ENCODE measurements at places on chromosomes 2 and 18.

DNA sequence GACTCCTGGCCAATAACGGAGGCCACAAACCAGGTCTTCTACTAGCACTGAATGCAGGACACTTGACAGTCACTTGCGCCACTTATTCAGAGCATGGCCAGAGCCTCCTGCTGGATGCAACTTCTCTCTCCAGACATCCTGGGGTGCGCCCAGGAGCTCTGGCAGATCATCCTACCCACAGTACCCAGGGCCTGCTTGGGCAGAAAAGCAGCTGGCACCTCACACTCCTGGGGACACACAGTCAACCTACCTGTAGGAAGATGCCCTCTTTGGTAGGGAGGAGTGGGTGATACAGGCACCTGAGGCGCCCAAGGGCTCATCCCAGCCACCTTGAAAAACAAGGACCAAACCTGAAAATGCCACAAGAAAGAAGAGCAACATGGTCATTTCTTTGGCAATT lies 13.3 kb downstream of the GALNT14 start:
- DNase-seq = no peak

DNA sequence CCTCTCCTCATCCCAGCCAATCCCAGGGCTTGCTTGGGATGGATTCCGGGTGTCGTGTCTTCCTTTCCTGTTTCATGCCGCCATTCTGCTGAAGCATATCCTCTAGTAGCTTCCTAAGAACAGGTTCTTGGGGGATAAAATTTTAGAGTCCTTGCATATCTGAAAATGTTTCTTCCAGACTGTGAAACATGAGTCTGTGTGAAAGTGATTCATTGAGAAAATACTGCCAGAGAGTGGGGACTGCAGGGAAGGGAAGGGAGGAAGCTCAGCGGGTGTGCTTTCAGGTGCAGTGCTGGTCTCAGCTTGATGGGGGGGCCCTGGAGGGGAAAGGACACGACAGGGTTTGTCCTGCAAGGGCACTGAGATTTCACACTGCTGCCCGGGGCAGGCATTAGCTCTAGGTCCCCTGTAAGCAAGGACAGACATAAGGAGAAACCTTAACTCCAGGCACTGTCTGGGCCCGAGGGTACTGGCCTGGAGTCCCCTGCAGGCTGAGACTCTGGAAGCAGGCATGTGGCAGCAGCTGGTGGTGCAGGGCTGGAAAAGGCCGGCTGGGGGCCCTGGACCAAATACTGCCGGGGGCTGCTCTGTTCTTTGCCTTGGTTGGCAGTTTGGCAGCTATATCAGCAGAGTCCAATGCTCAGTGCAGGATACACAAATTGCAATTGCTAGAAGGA lies 97.6 kb upstream of the HS6ST1 start:
- no peak for DNase-seq

DNA sequence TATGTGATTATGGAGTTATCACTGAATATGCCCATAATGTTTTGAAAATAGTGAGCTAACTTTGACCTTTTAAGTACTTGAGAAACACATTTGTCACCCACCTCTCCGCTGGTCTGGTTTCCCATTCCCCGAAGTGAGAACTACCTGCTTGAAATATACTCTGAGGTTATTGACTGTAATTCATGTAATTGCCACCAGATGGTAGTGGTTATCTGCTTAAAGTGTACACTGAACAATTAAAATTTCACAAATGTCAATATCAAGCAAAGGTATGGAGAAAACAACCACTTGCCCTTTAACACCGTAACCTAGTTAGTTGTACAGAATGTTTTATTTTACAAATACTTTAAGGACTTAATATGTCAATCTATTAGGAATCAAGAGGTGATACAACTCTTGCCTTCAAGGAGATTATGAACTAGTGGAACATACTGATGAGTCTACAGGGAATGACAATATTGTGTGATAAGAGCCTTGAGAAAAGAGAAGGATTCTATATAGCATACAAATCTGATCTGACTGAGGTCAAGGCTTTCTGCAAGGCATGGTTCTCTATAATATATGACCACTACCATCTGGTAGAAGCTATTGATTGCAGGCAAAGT lies 316.8 kb upstream of the KCNH7 start:
- DNase-seq = peak; percentile 72

- DNase-seq = no peak
Observed at GRCh38 chr2:129709956-129710598, 269.4 kb upstream of the RAB6C start.

DNA sequence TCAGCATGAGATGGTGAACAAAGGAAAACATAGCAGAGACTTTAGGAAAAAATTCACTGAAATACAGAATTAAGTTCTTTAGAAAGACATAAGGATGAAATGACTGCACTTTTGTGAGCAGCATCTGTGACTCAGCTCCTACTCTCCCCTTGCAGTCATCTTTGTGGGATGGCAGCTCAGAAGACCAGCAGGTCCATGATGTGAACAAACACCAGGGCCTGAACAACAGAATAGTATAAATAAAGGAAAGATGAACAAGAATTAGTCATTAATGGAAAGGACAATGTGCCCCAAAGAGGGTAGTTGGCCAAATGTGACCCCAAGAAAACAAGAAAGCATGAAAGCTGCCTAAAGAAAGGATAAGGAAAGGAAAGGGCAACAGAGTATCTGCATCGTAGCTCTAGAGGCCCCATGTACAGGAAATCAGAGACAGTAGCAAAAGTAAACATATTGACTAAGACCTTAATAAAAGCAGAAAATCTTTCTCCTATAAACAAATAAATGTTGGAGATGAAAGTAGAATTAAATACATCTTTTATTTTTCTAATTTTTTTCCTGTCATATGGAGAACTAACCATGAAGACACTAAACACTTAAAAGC lies 318.0 kb downstream of the ZEB2 start:
- DNase-seq = no peak

DNA sequence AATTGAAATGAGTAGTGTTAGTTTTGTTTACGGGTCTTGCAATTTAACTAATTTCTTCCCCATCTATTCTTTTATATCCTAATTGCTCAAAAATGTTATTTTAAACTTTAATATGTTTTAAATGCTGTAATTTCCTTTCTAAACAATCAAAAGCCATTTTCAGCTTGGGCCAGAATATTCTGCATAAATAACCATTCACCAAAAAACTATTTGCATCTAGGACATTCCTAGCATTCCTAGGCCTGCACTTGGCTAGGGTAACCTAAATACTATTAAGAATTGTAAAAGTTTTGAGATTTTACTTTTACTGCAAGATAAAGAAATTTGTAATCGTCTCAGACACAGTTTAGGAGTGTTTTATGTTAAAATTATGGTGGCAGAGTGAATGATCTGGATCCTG lies 7.8 kb upstream of the ETAA1 start:
- peak; percentile 76 for DNase-seq

DNA sequence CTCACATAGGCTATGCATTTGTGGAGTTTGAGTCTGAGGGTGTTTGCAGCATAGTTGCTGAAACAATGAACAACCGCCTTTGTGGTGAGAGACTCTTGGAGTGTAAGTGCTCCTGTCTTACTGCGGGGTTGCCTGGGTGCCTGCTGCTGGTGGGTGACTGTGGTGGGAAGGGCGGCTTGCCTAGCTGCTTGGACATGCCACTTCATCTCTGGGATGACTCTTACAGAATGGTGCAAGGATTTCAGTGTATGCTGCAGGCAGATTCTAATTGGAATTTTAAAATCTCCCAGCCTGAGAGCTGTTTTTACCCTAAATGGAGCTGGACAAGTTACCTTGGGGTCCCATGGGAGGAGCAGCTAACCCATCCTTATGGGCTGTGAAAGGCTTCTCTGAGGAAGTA lies 50.1 kb downstream of the CYP27C1 start:
- DNase-seq = no peak

GRCh38 chr2:180553094-180553715 lies 427.2 kb upstream of the UBE2E3 start:
- DNase-seq = no peak

DNA sequence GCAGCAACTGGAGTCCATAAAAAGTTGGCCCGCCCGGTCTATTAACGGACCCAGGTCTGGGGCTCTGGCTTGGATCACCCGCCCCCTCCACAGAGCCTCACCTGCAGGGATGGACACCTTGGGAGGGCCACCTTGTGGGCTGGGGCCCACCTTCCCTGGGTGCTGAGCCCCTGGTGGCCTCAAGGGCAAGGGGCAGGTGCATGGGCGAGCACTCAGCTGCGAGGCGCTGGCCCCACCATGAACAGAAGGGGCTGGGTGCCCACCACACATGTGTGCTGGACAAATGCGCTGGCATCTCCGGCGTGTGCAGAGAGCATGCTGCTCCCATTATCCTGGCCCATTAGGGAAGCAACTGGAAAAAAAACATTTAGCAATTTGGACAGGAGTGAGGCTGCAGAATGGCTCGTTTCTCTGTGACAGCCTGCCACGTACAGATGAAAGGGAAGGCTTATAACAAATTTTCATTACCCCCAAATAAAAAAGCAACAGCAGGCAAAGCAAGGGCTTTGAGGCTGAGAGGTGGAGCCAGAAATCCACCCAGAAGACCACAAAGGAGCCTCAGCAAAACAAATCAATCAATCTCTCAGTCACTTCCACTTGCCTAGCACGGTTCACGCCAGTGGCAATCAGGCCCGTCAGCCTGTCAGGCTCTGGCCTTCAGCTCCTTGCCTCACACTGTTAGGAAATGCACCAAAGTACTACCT lies 253.1 kb upstream of the ZNF521 start:
- DNase-seq = no peak

DNA sequence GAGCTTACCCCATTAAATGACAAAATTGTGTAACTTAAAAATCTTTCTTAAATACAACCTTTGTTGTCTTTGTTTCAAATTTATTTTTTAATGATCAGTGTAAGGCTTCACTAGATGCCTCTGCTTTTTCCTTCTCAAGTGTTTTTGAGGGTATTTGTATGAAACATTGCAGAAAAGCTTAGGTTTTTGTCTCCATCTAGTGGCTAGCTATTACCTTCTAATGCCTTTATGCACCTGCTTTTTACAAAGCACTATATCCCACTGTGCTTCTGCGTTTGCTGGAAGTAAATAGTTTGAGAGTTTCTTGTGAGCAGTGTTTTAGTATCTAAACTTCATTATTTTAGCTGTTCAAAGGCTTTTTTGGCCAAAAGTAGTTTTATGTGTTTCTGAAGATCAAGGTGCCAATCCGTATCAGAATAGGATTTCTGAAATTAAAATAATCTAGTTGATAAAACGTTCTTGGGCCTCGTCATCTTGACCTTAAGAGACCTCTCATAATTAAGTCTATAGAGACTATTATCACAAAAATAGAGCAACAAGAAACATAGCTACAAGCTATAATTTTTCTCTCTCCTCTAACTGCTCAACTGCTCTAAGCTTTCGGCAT lies 47.0 kb downstream of the IWS1 start:
- peak; percentile 83 for DNase-seq

- DNase-seq = no peak
Observed at GRCh38 chr18:22093731-22094357, 75.5 kb upstream of the GATA6 start.

- peak; percentile 78 for DNase-seq
Observed at GRCh38 chr18:36628435-36629137, 200.2 kb downstream of the TPGS2 start.

- DNase-seq = no peak
Observed at GRCh38 chr2:74097574-74097973, 50.1 kb downstream of the BOLA3 start.

- DNase-seq = no peak
Observed at GRCh38 chr2:239412905-239413603, 12.2 kb upstream of the HDAC4 start.

DNA sequence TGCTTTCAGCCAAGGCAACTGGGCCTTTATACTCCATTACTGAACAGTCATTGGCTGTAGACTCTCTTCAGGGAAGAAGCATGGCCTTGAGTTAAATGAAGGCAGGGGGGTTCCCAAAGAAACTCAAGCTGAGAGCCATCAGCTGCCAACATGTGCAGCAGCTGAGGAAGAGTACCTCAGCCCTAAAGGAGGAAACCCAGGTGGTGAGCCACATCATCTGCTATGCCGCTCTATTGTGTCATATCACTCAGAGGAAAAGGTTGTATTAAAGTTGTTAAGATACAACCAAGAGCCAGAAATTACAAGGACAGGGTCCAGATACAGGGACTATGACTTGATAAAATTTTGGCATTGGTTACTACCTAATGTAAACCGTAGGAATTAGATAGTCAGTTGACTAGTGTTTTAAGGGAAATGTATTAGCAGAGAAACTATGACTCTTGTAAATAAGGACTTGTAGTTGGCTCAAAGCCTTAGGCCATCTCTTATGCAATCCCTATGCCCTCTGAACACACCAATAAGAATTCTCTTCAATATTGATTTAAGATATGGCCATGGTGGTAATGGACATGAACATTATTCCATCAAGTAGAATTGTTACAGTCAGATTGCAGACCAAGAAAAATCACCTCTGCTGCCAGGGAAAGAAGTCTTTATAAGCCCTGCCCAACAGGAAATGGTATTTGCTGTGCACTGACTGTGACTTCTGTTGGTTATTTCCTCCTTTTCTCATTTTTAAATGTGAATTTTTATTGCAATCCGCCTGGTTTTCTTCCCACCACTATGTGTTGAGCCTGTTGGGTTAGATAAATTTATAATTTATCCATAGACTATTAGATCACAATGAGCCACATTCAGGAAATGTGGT lies 9.2 kb upstream of the LRPPRC start:
- no peak for DNase-seq

DNA sequence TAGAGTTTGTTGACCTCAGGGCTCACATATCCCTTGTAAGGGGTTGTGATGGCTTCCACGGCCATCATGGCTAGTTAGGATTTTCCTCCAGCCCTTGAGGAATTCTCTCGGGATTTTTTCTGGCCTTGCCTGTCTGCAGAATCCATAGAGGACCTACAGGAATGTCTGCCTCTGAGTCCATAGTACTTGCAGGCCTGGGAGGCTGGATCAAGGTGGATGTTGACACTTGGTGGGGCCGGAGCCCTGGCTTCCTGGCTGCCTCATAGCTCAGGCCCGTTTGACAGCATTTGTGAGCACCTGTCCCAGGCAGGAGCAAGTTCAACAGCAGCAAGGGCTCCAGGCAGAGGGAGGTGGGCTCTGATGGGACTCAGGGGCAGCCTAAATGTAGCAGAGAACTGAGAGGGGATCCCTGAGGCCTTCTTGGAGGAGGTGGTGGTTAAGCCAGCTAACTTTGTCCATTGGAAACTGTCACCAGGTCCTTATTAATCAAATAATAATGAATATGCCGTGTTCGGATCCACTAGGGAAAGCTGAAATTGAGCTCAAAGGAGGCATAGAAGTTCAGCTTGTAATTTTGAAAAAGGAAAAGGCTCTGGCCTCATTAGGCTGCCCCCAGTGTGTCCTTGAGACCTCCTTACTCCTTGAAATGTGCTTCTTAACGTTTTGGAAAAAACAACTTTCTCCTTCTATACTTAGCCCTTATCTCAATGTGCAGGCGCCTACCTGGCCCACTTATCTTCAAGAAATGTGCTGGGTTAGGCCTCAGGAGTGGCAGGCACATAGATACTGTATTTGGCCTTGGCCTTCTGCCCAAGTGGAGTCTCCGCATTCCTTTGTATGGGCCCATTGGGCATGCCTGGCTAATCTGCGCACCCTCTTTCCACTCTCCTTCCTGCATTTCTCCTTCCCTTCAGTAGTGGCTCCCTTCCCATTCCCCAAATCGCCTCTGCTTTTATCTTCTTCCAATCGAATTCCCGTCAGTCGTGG lies 66.9 kb downstream of the HPCAL1 start:
- no peak for DNase-seq

DNA sequence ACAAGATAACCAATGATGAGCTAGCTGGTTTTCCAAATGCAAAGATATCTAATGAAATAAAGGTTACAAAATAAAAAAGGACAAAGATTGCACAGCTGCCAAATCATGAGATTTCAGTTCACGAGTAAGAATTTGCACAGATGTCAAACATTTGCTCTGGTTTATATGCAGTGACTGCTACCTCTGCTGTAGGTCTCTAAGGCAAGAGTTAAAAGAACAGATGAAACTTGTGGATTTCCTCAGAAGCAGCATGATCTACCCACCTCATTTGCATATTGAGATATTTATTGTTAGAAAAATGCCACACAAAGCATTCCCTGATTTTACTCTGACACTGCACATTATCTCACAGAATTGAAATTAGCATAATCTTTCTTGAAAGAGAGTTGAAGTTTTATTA lies 763.2 kb upstream of the ZEB2 start:
- no peak for DNase-seq

Measured in adipocyte (in vitro differentiated cells).